Esophagus muscularis mucosa (tissue), 4 donors: ENCODE measurements at places on chromosomes 11 and 22. TPM values are rescaled to one million over a fixed set of nuclear protein-coding genes. Genes with fewer than 3 reads are reported as not detected.

Gene KCNA4
- 0.13 TPM for total RNA-seq

Gene BAIAP2L2
- 0.13 TPM for total RNA-seq

DNA sequence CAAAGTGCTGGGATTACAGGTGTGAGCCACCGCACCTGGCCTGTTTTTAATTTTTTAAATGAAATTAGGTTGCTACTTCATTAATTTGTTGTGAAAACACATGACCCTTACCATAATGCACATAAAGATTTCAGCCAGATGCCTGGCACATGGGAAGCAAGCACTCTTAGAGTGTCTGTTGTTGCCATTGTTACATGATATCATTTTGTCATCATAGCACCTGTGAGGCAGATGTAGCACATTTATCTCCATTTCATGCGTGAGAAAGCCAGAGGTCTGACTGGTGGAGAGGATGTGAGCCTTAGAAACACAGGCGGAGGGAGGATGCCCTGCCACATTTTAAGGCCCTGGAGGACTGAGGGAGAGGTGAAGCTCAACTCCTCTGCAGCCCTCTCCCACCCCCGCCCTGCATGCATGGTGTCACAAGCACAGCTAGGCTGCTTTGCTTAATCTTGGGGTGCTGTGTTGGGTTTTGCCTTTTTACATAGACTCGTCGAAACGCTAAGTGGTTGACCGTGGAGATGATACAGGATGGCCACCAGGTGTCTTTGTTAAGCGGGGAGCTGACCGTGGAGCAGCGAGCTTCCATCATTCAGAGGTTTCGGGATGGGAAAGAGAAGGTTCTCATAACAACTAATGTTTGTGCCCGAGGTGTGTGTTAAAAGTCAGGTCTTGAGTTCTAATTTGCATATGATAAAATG, 14.0 kb downstream of the DDX25 start:
- no peak overlapping the region for H3K27ac ChIP-seq
- H3K4me3 ChIP-seq: no peak overlapping the region
- H3K36me3 ChIP-seq: no peaks in the 10 kb centered on the region

DNA sequence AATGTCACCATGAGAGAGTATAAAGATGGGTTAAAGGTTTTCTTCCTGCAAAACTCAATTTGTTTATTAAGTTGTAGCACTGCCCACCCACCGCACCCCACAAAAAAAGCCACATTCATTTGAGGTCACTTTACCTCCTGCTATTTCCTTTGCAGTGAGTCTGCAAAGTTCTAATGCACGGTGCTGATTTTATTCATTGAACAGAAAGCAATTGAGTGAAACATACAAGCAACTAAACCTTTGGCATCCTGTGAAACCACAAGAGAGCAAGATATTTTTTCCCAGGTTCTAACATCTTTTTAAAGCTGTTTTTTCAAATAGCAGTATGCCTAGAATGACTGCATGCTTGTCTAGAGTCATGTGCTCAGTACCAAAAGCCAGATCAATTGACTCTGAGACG, 39.0 kb downstream of the RRAS2 start:
- H3K36me3 ChIP-seq: no peaks in the 10 kb centered on the region
- no peak overlapping the region for H3K4me3 ChIP-seq
- H3K4me1 ChIP-seq: peaks cover 31% of the 10 kb centered on the region
- H3K27ac ChIP-seq: no peak overlapping the region

DNA sequence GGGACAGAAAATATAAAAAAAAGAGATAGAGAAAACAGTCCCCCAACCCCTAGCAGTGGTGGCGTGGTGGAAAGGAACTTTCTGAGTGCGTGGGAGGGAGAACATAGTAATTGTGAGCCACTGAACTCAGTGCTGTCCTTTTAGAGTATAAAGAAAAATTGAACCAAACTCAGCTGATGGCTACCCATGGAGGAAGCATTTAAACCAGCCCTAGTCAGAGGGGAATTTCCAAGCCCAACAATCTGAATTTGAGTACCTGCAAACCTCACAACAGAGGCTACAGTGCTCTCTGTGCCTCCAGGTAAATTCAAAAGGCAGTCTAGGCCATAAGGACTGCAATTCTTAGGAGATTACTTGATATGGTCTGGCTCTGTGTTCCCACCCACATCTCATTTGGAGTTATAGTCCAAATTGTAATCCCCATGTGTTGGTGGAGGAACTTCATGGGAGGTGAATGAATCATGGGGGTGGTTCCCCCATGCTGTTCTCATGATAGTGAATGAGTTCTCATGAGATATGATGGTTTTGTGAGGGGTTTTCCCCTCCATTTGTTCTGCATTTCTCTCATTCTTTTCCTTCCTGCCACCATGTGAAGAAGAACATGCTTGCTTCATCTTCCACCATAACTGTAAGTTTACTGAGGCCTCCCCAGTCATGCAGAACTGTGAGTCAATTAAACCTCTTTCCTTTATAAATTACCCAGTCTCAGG, 687.8 kb downstream of the FAM181B start:
- no peaks in the 10 kb centered on the region for H3K36me3 ChIP-seq
- no peak overlapping the region for H3K4me3 ChIP-seq
- H3K4me1 ChIP-seq: no peaks in the 10 kb centered on the region
- no peak for DNase-seq
